M059J (cell line): ENCODE measurements at places on chromosomes 4 and X.

- DNase-seq: no peak
Measured at GRCh38 chr4:139265654-139266053, 14.4 kb downstream of the MGARP start.

- no peak for DNase-seq
Measured at GRCh38 chr4:89829470-89830138, 7.4 kb downstream of the SNCA start.

GRCh38 chr4:118682928-118683327, 2.3 kb upstream of the METTL14 start:
- DNase-seq: peak; percentile 26

DNA sequence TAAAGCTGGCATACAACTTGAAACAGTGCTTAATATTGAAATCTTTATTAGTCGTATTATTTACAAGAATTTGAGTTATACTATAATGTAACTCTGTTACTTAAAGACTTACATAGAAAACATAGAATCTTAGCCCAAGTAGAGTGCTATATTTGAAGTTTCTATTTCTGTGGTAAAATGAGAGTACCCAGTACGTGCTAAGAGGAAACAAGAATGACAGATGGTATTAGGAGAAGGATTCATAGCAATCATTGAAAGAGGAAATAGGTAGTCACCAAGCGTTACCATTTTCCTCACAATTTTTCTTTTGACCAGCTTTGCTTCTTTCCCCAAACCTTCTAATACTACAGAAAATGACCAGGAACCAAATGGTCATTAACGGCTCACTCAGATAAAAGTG, 412.1 kb upstream of the GRIA3 start:
- DNase-seq: no peak

DNA sequence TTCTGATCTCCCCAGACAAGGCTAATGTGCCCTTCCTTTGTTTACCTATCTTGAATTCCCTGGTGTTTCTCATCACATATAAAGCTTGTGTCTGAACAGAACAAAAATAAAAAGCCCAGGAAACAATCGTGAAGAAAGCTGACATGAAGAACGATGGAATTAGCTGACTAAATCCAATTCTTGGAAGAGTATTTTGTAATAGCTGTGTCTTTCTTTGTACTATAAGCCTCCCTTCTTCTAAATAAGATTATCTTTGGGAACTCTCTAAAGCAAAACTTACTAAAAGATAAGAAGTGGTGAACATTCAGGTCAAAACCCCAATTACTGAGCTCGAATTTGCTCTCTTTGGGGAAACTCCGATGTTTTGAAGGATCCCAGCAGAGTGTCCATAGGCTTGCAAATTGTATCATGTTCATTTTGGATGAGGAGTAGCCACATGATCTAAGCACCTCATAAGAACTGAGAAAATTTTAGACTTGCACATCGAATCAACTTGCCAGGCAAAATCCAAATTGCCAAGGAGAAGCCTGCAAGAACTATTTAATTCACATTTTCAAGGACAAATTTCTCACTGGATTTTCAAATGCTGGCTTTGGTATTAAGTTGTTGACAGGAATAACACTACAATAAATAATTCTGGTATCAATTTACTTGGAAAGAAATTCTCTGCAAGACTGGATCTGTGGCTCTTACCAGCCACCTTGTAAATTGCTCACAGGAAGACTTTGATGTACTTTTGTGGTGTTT, 106.2 kb downstream of the LNX1 start:
- DNase-seq: no peak
